Foreskin keratinocyte (primary cell): ENCODE measurements at places on chromosomes 7 and 10. TPM values are rescaled to one million over a fixed set of nuclear protein-coding genes. Genes with fewer than 3 reads are reported as not detected.

DNA sequence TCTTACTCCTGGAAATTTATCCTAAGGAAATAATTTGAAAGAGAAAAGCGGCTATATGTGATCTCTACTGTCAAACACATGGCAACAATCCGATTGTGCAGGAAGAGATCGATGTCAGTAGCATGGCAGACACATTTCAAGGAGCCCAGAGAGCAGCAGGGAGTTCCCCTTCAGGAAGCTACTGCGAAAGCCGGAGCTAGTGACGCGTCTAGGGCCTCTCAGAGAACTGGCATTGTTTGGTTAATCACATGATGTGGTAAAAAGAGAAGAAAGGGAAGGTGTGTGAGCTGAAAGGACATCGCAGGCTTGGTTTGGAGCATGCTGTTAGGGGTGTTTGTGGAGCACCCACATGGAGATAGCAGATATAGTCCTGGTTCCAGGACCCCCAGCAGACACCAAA, 74.9 kb downstream of the BEND7 start:
- no peak for DNase-seq

Gene NME8
- polyA plus RNA-seq = not detected in 2 replicates

- no peak for DNase-seq
Measured at GRCh38 chr10:71007516-71007915, 119.2 kb upstream of the PCBD1 start.

GRCh38 chr10:130336617-130337304, 200.6 kb downstream of the GLRX3 start:
- DNase-seq = no peak

- DNase-seq = peak; percentile 6
Measured at GRCh38 chr10:86729677-86730076, 26.7 kb upstream of the BMPR1A start.

- DNase-seq = peak; percentile 95
Measured at GRCh38 chr7:135744938-135745702, 3.5 kb downstream of the FAM180A start.

Gene ARPC1B
- polyA plus RNA-seq = 430 and 517 TPM in 2 replicates

DNA sequence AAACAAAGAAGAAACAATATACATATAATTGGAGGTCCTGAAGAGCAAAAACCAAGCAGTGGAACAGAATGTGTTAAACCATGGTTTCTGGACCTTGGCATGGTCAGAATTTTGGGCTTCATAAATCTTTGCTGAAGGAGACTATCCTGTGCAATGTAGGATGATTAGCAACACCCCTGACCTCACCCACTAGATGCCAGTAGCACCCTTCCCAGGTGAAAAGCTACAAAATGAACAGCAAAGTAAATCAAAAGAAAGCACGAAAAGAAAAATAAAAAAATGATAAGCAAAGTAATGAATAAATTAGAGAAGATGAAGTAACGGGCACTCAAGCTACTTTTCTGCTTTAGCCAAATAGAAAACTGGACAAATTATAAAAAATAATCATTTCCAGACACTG, 19.2 kb upstream of the ZPBP start:
- DNase-seq = no peak

Gene NYAP1
- 1.3 and 1.4 TPM in 2 replicates for polyA plus RNA-seq

DNA sequence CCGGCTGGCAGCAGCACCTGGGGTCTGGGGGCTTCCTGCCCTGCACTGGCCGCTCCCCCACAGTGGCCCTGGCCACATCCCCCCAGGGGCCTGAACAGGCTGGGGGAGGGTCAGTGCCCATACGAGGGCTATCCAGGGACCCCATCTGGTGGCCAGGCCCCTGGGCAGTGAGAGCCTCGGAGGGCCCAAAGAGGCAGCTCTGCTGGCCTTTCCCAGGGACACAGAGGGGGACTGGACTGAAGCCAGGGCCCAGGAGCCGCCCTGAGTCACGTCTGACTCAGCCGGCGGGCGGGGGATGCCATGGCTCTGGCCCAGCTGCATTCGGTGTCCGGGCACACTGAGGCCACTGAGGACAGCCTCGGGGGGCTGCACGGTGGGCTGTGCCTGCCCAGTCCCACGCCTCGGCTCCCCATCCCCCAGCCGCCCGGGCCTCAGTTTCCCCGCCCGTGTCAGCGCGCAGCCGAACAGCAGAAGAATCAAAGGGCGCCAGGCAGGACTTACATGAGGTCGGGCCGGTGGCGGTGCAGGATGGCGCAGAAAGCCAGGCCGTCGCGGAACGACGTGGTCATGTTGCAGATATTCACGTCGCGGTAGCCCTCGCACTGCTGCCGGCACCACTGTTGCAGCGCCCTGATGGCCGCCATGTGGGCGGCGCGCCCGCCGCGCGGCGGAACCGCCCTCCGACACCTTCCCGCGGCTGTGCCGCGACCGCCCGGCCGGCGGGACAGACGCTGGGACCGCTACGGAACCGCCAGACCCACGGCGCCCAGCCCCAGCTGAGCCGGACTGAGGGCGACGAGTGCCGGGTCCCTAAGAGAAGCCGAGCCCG, at the start of gene MICALL2:
Gene MICALL2 (minus strand): TSS at position 788 of the 829 bp plus-strand sequence. CDS start 144 bp downstream, at position 644.
- peak; percentile 45 for DNase-seq

DNA sequence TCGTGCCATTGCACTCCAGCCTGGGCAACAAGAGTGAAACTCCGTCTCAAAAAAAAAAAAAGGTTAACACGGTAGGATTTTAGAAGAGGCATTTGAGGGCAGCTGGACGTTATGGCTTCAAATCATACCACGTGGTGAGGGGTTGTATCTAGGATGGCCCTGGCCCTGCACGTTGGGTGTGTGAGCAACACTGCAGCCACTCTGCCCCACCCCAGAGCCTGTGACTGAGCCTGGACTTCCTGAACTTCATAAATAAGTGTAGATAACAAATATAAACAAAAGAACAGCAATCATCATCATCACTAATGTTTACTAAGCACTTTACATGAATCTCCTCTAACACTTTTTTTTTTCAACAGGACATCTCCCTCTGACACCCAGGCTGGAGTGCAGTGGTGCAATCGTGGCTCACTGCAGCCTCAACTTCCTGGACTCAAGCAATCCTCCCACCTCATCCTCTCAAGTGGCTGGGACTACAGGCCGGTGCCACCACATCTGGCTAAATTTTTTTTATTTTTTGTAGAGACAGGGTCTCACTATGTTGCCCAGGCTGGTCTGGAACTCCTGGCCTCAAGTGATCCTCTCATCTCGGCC, 169.5 kb upstream of the FRMD4A start:
- no peak for DNase-seq

GRCh38 chr10:124145109-124145870, 51.9 kb upstream of the CHST15 start:
- DNase-seq = no peak

- peak; percentile 82 for DNase-seq
Measured at GRCh38 chr7:119720541-119720940, 552.4 kb upstream of the KCND2 start.

Gene THNSL1
- polyA plus RNA-seq = 1.3 and 1.9 TPM in 2 replicates

Gene COMTD1
- polyA plus RNA-seq = 30.3 and 34.1 TPM in 2 replicates

DNA sequence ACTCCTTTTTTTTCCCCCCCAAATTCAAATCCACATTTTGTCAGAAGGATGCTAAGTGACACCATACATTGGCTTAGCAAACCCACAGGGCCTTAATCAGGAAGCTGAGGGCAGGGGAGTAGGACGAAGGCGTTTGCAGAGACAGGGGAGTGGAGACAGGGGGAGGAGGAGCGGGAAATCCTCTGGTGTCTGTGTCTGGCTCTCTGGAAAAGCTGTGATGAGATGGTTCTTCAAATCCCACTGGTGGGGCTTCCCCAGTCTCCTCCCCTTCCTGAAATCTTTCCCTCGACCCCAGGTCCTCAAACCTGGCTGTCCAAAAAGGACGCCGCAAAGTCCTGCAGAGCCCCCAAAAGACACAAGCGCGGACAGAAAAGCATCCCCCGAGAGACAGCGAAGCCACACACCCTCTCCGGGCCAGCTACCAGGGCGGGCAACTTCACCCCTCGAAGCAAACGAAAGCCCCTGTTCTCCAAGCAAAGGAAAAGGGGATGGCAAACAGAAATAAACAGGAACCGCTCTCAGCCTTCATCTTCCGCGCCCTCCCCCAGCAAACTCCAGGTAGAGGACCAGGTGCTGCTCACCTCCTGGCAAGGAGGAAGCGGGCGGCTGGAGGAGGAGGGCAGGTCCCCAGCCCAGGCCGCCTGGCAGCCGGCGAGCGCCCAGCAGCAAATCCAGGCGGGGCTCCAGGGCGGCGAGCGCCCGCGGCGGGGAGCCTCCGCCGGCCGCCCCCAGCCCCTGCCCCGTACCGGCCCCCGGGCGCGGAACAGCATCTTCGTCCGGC, 520 bp downstream of the ELAPOR2 start:
- no peak for DNase-seq

DNA sequence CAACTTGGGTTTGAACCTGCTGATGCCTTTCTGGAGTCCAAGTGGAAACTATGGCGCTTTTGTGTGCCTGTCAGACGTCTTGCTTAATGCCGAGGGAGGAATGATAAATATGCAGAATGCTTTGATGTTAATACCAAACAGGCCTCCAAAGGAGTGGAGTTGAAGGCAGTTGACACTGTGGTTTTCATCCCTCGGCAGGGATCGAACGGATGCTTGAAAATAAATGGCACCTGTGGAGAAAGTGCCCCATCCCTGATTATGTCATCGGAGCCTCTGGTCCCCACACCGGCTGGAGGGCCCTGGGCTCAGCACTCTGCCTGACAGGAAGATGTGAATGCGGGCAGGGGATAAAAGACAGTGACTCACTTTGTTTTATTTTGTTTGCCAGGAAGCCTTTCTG, 148.7 kb upstream of the GPR26 start:
- no peak for DNase-seq

DNA sequence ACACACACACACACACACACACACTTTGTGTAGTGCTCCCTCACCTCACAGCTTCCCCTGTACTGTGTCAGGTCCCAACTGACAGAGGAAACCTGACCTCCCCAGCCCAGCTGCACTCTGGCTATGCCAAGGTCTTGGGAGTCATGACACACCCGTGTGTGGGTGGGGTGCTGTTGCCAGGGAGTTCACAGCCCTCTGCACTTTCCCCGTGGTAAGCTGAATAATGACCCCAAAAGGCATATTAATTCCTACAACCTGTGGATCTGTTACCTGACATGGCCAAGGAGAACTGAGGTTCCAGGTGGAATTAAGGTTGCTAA, 8.9 kb upstream of the NANOS1 start:
- no peak for DNase-seq

Gene RNLS
- polyA plus RNA-seq = 5.0 and 5.3 TPM in 2 replicates

Gene NPC1L1
- not detected in 2 replicates for polyA plus RNA-seq

Gene CASP2
- polyA plus RNA-seq = 10.1 and 12.3 TPM in 2 replicates

DNA sequence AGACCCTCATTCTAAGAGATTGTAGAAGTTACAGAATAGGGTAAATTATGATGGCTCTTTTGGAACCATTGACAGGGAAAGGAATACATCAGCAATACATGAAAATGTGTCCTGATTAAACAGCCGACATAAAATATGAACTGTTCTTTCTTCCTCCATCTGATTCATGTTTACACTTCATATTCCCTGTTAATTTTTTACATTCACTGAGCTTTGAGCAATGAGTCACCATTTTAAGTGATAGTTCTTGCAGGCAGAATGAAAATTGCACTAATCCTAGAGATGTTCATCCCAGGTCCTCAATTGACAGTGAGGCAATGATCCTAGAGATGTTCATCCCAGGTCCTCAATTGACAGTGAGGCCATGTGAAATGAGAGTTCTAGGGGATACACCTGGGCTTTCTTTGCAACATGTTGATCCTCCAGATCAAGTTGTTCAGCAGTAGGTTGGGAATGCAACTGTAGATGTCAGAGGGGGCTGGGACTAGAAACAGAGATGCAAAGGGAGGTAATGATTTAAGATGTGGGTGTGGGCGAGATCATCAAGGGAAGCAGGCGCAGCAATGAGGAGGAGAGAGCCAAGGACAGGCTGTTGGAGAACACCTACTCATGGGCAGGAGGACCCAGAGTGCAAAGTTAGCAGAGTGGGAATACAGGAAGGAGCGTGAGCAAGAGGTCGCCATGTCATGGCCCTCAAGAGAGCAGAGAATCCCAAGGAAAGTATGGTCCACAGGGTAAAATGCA, 138.7 kb downstream of the ZNF365 start:
- peak; percentile 40 for DNase-seq

GRCh38 chr7:13042605-13043236, 355.3 kb downstream of the ARL4A start:
- peak; percentile 45 for DNase-seq

DNA sequence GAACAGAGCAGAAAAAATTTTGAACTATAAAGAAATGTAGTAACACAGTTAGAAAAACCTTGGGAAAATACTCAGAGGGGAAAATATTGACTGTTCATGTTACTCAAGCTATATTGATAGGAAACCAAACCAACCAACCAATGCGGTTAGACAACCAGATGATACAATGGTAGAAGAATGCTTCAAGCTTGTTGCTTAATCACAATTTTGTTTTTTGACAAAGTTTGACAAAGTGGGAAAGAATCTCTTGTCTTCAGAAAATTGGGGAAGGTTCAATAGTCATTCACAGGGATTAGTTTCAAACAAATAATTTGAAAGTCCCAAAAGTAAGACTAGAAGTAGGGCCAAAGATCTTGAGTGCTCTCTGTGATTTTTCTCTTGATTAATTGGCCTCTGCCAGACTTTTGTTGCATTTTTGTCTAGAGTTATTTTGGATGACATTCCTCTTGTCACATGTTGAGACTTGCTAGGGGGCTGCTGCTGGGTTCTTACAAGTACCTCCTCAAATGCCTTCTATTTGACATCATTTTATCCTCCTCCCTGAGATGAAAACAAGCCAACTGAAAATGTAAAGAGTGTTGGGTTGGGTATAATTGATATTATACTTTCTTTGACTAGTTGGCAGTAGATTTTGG, 233.1 kb upstream of the PHYHIPL start:
- peak; percentile 73 for DNase-seq

Gene NRCAM
- polyA plus RNA-seq = 3.3 and 8.4 TPM in 2 replicates

DNA sequence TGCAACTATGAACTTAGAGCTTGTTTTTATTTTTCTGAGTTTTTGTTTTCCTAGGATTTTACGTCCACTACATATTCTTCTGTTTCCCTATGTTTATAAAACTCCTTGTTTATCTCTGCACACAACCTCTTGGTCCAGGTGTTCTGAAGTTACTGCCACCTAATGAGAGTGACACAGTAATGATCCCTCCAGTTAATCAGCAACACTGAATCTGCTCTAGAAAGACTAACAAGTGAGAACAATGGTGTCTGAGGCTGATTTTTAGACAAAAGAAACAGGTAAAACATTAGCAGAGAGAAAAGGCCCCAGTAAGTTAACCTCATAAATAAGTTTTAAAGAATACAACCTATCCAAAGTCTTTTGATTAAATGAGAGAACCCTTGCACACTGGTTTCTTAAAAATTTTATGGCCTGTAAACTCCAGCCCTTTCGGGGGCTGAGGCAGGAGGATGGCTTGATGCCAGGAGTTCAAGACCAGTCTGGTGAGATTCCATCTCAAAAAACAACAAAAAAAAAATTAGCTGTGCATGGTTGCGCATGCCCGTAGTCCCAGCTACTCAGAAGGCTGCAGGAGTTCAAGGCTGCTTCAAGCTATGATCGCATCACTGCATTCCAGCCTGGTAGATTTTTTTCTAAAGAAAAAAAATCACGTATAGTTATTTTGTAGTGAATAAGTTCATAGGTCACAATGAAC, 397.6 kb downstream of the MAGI2 start:
- peak; percentile 34 for DNase-seq

DNA sequence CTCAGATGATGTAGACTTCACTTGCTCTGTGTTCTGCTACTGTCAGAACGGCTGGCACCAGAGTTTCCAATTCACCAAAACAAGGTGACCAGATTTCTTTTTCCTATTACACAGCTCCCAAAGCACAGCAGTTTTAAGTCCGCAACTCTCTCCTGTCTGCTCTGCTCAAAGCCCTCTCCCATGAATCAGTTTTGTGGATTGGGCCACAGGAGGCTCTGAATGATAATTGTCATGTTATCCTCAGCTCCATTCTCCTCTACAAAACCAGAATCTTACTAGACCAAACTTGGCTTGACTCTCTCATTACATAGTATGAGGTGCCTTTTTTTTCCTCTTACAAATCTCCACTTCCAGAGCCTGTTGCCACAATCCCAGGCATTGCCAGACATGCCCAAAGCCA, 223.5 kb downstream of the SNX13 start:
- peak; percentile 32 for DNase-seq
